Activated naive CD4-positive, alpha-beta T cell treated with anti-CD3 and anti-CD28 coated beads for 36 hours (primary cell): ENCODE measurements at places on chromosomes 7 and 10. TPM values are rescaled to one million over a fixed set of nuclear protein-coding genes. Genes with fewer than 3 reads are reported as not detected.

ASZ1 gene
- not detected for total RNA-seq

DNA sequence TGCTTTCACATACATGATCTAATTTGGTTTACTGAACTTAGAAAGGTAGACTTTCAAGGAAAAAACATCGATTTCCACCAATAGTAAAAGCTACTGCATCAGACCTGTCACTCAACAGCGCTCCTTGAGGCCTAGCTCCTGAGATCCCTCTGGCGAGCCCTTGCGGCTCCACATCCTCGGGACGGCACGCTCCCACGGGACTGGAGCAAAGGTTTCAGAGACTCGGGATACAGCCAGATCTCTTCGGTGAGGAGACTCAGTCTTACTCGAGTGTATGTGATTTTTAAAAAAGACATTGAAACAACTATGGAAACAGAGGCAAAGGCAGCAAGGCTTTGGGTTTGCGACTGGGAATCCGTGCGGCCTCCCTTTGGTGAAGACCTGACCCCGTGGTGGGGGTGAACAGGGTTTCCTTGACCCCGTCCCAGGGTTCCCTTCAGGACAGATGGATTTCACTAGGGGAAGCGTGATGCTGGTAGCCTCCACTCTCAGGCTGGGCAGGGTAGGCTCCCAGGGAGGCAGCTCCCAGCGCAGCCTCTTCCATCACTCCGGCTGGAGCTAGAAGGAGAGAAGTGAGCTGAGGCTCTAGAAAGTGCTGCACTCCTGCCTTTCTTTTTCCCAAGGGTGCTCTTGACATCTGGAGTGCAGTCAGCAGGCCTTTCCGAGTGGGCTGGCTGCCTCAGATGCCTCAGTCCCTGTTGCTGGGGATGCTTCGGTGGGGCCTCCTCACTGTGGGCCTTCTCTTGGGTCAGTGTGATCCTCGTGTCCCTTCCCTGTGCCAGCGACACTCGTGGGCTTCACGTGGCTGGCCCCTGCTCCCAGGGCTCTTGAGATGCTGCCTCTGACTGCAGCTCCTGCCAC lies 5.8 kb upstream of the ATP6V0E2 start:
- no peak for DNase-seq
- H3K27me3 ChIP-seq: no peaks in the 10 kb centered on the region
- H3K4me3 ChIP-seq: no peak overlapping the region
- H3K4me1 ChIP-seq: peaks cover 91% of the 10 kb centered on the region
- peaks cover 20% of the 10 kb centered on the region for H3K36me3 ChIP-seq

DNA sequence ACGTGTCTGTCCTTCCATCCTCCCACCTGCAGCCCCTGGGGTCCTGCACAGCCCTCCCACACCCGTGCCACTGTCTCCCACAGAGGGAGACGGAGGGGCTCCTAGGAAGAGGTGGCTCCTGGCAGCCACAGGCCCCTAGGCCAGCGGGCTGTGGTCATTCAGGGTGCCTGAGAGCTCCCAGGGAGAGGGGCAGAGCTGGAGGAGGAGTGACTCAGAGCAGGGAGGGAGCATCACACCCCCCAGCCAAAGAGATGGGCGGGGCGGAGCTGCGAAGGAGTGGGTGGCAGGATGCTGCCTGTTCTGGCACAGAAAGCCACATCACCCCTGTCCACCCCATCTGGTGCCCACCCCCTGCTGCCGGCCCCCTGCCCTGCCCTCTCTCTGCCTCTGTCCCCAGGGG lies 50.5 kb downstream of the STK32C start:
- H3K27ac ChIP-seq: no peak overlapping the region
- H3K4me1 ChIP-seq: peaks cover 8% of the 10 kb centered on the region
- H3K4me3 ChIP-seq: no peak overlapping the region
- no peaks in the 10 kb centered on the region for H3K27me3 ChIP-seq

SSC4D gene
- total RNA-seq: 0.57 TPM

DNA sequence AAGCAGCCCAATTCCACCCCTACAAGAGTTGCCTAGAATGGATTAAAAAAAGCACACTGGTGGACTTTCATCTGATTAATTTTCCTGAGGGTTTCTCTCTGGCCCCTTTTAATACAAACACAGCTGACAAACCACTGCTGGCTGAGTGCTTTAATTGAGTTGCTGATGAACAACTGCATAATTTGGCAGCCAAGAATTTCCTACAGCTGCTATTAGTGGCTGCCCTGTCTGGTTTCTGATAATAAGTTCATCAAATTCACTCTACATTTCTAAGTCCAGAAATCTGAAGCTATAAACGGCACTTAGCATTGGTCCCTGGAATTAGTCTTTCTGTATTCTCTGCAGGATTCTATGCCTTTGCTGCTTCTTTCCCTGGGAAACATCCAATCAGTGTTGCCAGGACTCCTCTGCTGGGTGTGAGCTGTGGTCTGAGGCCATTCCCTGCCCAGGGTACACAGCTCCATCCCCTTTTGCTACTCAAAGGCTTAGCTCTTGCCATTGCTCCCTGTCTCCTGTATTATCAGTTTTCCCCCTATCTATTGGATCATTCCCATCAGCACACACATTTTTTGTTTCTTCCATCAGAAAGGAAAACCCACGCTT lies 110.6 kb downstream of the LSM5 start:
- H3K4me1 ChIP-seq: no peaks in the 10 kb centered on the region
- no peak overlapping the region for H3K27ac ChIP-seq

FGL2 gene
- total RNA-seq: not detected

IFIT3 gene
- total RNA-seq: 14.4 TPM

- H3K27ac ChIP-seq: peak overlapping the region; percentile 98
- no peaks in the 10 kb centered on the region for H3K27me3 ChIP-seq
- H3K4me3 ChIP-seq: peak overlapping the region; percentile 96
- peaks cover 36% of the 10 kb centered on the region for H3K36me3 ChIP-seq
These were observed 879 bp downstream of the NUDT5 start for GRCh38 chr10:12194752-12195271.

DNA sequence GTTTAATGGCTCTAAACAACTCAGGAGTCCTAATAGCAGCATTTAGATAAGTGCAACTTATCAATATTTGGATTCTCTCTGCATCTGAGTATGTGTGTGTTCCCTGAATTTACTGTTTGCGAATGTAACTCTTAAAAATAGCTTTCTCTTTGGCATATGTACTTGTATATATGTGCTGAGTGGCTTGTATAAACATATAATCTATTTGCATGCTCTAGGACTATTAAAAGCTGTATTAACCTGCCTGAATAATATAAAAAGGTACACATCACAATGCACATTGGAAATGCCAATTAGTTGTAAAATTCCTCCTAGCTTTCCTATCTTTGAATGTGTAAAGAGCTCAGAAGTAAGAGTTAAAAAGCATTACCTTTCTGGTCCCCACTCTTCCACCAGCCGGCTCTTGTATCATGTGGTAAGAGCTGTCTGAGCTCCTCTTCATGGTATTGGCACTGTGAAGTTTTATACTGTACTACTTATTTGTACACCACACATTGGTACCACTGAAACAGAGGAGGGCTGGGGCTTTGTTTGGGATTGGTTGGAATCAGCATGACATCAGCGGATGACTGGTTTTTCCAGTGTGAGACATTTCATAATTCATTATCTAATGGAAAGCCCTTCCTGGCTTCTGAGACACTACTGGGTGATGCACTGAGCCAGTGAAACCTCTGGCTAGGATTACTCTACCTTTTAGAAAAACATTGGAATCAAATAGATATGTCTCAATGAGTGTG lies at the start of gene INHBA:
INHBA (minus strand) TSS at position 456 of the 737 bp plus-strand sequence. CDS start 2,716 bp downstream, outside the sequence.
- H3K4me3 ChIP-seq: no peak within 1 kb of the TSS
- peaks cover 70% of the 10 kb centered on the region for H3K27me3 ChIP-seq
- DNase-seq: no peak
- peaks cover 33% of the 10 kb centered on the region for H3K4me1 ChIP-seq
- no peak within 1 kb of the TSS for H3K27ac ChIP-seq

C10orf67 gene
- 3.2 TPM for total RNA-seq

CPEB3 gene
- total RNA-seq: 1.0 TPM

OR2A12 gene
- not detected for total RNA-seq

NRG3 gene
- total RNA-seq: not detected

DNA sequence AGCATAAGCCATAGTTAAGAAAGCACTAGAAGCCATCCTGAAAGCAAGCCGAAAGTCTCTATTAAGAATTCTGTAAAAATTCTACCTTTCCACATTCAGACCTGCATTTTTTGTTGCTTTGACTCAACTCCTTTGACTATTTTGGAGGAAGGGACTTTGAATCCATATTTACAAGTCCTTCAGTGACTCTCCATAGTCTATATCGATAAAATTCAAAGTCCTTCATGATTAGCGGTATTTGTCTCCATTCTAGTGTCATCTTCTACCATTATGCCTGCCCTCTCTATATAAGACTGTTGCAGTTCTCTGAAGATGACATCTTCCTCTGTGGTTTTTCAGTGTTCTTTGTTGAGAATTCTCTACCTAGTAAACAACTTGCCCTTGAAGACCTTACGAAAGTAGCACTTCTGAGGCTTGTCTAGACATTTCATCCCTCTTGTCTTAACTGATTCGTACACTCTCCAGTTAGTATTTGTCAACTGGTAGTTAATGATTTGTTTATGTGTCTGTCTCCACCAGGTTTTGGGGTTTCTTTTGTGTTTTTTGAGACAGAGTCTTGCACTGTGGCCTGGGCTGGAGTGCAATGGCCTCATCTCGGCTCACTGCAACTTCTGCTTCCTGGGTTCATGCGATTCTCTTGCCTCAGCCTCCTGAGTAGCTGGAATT lies 1.7 kb downstream of the CCSER2 start:
- H3K36me3 ChIP-seq: peaks cover 12% of the 10 kb centered on the region
- H3K4me3 ChIP-seq: peak overlapping the region; percentile 95
- peak overlapping the region; percentile 96 for H3K27ac ChIP-seq
- no peaks in the 10 kb centered on the region for H3K27me3 ChIP-seq
- DNase-seq: no peak

MCM10 gene
- 76.9 TPM for total RNA-seq

- H3K4me3 ChIP-seq: no peak overlapping the region
- peaks cover 9% of the 10 kb centered on the region for H3K27me3 ChIP-seq
- no peak for DNase-seq
- H3K36me3 ChIP-seq: no peaks in the 10 kb centered on the region
- H3K4me1 ChIP-seq: no peaks in the 10 kb centered on the region
These were observed 262.5 kb downstream of the TRIL start for GRCh38 chr7:28695300-28696295.

LLCFC1 gene
- not detected for total RNA-seq

SPDYE2 gene
- not detected for total RNA-seq

NUTM2E gene
- 0.07 TPM for total RNA-seq

- H3K27ac ChIP-seq: no peak overlapping the region
These were observed 1.4 kb upstream of the CALD1 start for GRCh38 chr7:134777908-134778580.
